ENCODE measurements at places on chromosomes 4 and X.
A peak's percentile ranks its signal among the peaks of the same experiment; 100 is the strongest.

- DNase-seq = no peak
These were observed 40.3 kb downstream of the EFNB1 start for GRCh38 chrX:68868902-68869800.

GRCh38 chrX:20668550-20668949 lies 401.8 kb upstream of the RPS6KA3 start:
- no peak for DNase-seq

- peak; percentile 7 for DNase-seq
These were observed 436.2 kb downstream of the FAT4 start for GRCh38 chr4:125750828-125751466.

- no peak for DNase-seq
These were observed 1559.6 kb downstream of the TECRL start for GRCh38 chr4:62849696-62850095.

DNA sequence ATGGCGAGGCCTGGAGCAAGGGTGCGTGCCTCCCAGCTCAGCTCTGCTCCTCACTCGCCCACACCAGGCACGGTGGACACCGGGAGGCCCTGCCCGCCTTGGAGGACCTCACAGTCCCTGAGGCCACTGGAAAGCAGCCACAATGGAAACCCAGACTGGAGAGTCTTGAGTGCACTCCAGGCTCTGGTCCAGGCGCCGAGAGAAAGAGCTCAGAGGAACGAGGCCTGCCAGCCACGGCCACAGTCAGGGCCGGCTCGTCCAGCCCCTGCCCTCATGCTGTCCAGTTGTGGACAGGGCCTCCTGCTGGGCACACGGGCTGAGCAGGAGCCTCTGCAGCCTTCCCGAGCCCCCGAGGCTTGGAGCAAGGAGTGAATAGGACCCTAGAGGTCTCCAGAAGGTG lies 53.3 kb upstream of the GRPEL1 start:
- no peak for DNase-seq

GRCh38 chr4:26723216-26723615 lies 137.4 kb upstream of the STIM2 start:
- no peak for DNase-seq

DNA sequence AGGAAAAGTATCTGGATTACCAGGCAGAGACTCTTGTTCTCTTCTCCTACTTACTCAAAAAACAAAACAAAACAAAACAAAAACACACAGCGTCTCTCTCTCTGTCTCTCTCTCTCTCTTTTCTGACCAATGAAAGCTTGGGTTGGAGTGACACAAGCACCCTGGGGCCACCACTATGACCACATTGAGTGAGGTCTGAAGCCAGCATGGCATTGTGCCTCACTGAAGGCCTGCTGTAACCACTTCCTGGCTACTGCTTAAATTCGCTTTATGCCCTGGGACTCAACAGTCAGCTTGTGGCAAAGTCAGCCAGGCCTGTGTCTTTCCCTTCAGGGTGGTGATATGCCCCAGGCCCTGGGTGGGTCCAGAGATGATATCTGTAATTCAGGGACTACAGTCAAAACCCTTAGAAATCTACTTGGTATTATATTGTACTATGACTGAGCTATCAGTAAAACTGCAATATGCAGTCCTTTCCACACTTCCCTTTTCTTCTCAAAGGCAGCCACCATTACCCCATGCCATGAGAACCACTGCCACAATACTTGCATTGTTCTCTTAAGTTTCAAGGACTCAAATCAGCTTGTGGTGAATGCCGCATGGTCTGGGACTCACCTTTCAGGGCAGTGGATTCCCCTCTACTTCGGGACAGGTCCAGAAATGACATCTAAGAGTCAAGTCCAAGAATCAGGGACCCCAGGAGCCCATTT lies 606.8 kb upstream of the KLHL4 start:
- DNase-seq = no peak

DNA sequence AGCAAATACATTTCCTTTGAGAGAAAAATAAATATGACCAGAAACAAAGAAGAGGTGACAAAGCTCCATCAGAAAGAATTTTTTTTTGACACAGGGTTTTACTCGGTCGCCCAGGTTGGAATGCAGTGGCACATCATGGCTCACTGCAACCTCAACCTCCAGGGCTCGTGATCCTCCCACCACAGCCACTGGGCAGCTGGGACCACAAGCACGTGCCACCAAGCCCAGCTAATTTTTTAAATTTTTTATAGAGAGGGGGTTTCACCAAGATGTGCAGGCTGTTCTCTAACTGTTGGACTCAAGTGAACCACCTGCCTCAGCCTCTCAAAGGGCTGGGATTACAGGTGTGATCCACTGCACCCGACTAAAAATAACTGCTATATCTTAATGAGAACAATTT lies 10.3 kb downstream of the ADH5 start:
- no peak for DNase-seq

DNA sequence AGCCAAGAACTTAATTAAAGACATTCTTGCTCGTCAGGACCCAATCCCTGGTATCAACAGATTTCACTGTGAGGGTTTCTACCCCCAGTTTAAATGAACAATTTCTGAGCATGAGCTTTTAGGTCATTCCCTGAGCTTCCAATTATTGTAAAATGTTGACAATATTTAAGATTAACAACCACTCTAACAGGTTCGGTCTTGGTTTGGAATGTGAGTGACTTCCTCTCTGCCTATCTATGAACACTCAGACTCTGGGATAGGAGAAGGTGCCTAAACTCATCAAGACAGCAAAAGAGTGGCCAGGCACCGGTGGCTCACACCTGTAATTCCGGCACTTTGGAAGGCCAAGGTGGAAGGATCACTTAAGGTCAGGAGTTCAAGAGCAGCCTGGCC lies 82.9 kb upstream of the TMEM150C start:
- DNase-seq = no peak

All from NCI-H146 (cell line).